ENCODE measurements at places on chromosomes 7 and 10.
A peak's percentile ranks its signal among the peaks of the same experiment; 100 is the strongest.

DNA sequence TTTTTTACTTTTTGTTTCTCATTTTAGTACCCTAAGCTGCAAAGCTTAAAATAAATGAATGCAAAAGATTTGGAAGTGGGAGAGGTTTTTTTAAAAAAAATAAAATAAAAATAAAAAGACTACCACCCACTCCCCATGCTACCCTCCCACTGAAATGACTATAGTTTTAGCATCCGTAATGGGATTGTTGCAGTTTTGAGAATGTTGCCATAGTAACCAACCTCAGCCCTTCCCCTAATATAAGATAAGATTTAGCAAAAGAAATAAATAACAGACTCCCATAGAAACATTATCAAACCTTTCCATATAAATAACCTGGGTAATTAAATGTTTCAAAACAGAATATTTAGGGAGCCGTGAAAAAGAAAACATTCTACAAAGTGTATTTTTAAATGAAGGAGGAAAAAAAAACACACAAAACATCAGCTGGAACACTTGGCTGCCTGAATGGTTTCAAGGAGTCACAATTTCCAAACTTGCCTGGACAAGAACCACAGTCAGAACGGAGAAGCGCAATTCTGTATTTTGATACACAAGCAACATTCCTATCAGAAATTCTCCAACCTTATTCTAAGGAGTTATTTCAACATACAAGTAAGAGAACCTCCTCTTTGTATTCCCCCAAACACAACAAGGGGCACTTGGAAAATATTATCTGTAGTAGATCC, 57.4 kb downstream of the DGKI start:
- DNase-seq: no peak

DNA sequence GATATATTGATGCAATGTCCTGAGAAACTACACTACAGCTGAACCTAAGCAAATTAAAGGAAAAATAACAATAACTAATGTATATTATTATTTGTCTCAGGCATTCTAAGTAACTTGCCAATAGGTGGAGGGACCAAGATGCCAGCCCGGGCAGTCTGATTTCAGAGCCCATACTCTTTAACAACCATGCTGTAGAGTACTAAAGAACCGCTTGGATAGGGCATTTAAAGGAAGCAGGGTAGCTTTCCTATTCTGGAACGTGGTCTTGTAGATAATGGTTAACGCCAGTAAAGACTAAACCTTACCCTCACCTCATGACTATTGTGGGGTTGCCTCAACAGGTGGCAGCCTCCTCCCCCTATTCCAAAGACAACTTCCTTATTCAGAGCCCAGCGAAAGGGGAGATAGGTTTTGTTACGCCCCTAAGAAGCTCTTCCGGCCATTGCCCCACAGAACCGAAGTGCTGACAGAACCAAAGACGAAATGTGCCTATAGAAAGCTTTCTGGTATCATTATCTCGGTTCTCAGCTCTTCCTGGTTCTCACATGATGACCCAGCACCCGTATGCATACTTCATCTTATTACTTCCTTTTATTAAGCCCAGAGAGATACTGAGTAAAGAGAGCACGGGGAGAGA, 707 bp upstream of the C1GALT1 start:
- peak; percentile 51 for DNase-seq

GRCh38 chr7:73749931-73750776, 11.6 kb upstream of the ABHD11 start:
- DNase-seq: no peak

DNA sequence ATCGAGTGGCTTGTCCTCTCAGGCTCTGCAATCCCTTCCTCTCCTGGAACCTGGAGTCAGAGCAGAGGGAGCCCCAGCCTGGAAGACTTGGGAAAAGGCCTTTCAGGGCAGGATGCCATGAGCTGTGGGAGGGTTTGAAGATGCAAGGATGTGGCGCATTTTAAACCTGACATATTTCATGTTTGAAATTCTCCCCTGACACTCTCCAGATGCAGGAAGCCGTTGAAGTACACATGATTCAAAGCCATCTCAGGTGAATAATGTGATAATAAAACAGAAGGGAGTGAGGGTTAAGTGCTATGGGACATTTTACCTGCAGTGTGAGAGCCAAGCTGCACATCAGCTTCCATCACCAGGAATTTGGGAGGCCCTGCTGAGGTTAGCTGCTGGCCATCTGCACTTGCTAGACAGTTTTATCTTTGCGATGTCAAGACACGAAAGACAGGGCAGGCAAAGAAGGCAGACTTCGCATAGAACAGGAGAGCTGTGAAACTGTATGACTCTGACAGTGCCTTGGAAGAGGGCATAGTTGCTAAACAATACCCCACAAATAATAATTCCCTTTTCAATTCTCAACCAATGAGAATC, 159.1 kb upstream of the GDF10 start:
- DNase-seq: no peak

DNA sequence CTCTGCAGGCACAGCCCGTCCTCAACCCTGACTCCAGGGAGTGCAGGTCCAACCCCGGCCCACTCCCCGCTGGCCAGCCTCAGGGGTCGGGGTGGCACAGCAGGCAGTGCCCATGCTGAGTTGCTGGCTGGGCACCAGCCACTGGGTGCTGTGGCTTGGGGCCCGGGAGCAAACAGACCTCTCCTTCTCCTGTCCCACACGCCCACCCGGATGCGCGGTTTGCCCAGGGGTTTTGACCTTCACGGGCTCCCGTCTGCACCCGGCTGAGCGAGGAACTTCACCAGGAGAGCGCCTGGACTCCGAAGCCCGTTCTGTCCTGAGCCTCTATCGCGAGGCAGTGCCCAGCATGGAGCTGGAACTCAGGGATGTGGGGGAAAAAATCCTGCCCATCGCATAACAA, 2.6 kb upstream of the GRIFIN start:
- DNase-seq: no peak

- DNase-seq: no peak
Measured at GRCh38 chr7:9201928-9202327, 768.5 kb downstream of the NXPH1 start.

- DNase-seq: no peak
Measured at GRCh38 chr10:106836933-106837663, 327.4 kb downstream of the SORCS1 start.

DNA sequence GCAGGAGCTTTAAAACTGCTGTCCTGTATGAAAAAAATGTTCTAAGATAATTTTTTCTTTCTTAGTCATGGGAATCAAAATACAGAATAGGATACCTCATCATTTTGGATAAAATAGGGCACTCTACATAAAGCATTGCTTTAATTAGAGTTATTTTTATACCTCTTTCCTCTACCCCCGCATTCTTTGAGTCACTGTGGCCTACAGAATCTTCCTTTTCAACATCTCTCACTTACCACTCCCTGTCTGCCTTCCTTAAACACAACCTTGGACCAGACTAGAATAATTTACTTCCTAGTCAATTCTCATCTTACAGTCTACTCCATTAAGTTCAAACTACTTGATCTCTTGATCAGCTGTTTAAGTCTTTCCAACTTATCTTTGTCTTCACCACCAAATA, 462.3 kb downstream of the PHTF2 start:
- no peak for DNase-seq

DNA sequence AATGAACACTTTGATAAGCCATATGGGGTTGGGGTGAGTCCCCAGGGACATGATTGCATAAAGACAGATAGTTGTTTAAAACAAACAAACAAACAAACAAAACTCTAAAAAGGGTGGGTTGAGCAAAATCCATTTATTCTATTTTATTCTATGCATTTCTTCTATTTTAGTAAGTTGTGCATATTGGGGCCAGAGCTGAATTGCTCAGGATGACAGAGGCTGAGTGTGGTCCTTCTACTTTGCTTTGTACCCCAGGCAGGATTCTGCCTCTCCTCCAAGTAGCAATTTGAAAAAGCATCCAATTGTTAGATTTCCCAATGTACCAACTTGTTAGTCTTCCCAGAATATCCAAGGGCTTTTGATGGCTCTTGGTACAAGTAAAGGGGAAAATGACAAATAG, 29.2 kb upstream of the XPNPEP1 start:
- no peak for DNase-seq

DNA sequence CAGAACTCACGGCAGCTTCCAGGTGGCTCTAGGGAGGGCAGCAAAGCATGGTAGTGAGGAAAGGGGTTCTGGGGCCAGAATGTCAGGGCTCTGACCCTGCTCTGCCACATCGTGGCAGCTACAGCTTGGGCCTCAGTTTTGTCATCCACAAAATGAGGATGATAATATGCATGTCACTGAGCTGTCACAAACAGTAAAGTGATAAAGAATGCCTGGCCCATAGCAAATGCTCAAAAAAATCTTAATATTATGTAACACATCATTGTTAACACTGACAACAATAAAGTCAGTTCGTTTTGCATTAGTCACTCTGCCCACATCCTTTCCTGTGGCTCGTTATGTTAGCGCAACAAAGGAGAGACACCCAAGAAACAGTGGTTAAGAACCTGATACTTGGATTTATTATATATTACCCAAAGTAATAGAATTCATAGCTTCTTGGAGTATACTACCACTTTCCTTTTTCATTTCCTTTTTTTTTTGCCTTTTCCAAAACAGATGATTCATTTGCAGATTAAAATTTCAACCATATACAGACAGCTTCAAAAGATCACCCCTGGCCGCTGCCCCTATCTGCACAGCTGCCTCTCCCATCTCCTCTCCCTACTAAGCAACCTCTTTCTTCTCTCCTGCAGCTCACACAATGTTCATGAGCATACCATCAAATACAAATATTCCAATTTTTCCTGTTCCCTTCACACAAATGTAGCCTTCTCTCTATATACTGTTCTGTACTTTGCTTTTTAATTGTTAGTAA, 45.5 kb upstream of the DDC start:
- DNase-seq: no peak

- DNase-seq: peak; percentile 85
Measured at GRCh38 chr10:122267849-122268737, 3.0 kb upstream of the BTBD16 start.

DNA sequence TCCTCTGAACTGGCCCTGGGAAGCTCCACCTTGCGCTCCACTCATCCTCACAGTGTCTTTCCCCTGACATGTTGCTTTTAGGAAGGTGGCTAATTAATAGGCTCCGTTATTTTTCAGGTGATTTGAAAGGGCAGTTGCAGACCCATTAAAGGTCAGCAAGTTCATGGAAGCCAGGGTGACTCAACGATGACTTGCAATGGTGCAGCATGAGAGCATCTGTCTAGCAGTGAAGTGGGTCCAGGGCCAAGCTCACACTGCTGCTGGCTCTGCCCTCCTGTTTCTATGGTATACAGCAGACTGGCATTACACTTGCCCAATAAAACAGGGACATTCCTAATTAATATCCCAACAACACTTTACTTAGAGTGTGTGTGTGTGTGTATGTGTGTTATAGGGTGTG, 68.8 kb upstream of the WDR11 start:
- DNase-seq: no peak

DNA sequence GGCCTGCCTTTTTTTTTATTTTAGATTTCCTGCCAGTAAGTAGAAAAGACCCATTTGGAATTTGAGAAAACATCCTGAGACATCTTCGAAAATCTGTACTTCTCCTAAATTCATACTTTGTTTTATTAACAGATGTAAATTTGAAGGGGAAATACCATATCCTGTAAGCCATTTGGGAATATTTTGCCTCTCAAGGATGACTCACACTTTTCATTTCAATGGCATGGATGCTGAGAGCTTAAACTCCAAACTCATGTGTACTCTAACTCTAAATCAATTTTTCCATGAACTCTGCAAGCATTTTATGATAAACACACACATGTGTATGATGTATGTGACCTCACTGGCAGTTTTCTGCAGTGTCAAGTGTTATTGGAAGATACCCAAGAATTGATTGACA, 89.0 kb downstream of the SEMA3A start:
- DNase-seq: no peak

- DNase-seq: peak; percentile 21
Measured at GRCh38 chr10:73641328-73642060, at the start of gene MYOZ1. TSS of gene MYOZ1 (minus strand) at chr10:73641474. CDS start at chr10:73640017, 1,457 bp downstream.

GRCh38 chr7:610531-611280, 91.1 kb upstream of the PDGFA start:
- DNase-seq: no peak

DNA sequence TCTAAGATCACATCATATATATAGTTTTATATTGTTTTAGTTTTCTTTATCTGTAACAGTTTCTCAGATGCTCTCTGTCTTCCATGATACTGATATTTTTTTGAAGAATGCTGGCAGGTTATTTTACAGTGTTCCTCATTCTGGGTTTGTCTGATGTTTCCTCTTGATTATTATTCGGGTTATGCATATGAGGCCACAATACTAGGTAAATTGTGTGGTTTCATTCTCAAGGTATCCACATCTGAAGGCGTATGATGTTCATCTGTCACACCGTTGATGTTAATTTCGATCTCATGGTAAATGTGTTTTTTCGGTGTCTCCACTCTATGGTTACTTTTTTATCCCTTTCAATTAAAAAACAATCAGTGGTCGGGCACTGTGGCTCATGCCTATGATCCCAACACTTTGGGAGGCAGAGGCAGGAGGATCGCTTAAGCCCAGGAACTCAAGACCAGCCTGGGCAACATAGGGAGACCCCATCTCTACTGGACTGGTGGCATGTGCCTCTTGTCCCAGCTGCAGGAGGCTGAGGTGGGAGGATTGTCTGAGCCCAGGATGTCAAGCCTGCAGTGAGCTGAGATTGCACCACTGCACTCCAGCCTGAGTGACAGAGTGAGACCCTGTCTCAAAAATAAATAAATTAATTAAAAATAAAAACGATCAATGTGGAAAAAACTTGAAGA, 108.9 kb downstream of the TPST1 start:
- no peak for DNase-seq

- DNase-seq: no peak
Measured at GRCh38 chr7:157565201-157565626, 228.4 kb downstream of the DNAJB6 start.

DNA sequence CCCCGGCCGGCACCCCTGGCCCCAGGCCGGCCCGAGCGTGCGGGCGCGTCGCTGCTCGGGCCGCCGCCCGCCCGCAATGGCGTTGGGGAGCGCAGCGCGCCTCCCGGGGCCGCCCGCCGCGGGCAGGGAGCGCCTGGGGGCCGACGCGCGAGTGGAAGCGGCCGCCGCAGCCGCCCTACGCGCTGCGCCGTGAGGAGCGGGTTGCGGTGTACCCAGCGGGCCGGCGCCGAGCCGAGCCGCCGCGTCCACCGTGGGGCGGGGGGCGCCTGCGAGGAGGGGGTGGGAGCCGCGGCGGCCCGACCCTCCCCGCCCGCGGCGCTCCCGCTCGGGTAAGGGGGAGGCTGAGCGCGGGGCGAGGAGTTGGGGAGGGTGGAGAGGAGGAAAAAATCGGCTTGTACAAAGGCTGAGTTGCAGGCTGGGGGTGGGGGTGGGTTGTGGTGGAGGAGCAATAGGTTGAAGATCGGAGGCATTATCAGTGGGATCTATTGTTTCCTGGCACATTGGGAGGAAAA, 473 bp downstream of the PPP1R9A start:
- peak; percentile 29 for DNase-seq

GRCh38 chr10:131815266-131816156, 85.3 kb upstream of the PPP2R2D start:
- DNase-seq: no peak

- no peak for DNase-seq
Measured at GRCh38 chr10:132941640-132942051, 724 bp downstream of the CFAP46 start.

All from GM13976 (cell line).